ENCODE measurements at places on chromosomes 11 and 22.

- no peak for ATAC-seq
These were observed 9.5 kb upstream of the CHRM1 start for GRCh38 chr11:62930666-62931065.

DNA sequence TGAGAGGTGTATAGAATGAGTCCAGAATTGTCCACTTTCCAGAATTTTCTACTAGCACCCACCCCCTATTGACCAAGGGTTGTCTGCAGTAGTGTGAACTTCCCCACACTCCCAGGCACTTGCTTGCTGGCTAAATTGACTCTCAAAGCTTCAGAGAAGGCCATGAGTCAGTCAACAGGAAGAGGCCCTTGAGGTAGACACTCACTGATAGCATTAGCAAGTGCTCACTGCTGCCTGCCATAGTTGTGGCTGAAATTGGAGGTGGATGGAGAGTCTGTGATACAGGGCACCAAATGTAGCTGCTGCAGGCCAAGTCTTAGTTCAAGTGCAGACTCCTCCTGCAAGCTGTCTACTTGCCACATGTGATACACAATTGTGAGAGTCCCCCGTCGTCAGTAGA lies 156.8 kb downstream of the SPON1 start:
- no peak for ATAC-seq

DNA sequence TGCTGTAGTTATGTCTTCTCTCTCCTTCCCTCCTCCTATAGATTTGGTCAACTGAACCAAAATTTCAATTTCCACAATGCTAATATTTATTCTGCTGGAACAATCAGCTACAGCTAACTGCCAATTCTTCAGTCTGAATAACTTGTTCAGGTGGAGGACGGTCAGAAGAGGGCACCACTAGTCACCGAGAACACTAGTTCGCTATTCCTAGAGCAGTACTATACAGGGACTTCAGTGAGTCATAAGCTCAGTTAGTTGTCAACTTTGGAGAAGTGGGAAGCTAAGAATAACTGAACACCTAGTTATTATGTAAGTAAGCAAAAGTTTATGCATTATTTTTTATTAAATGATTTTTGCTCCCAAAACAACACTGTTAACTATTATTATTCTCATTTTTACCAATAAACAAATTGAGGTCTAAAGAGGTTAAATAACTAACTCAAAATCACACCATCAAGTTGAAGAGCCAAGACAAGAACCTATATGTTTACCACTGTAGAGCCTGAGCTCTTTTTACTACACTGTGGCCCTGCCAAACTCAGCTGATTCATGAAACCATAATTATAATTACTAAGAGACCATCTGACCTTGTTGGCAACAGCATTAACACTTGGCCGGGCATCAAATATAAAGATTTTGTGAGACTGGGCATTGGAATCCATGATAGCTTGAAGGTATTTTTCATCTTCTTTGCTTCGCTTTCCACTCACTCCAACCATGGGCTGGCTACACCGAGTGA lies 59.0 kb downstream of the CEP57 start:
- no peak for ATAC-seq

DNA sequence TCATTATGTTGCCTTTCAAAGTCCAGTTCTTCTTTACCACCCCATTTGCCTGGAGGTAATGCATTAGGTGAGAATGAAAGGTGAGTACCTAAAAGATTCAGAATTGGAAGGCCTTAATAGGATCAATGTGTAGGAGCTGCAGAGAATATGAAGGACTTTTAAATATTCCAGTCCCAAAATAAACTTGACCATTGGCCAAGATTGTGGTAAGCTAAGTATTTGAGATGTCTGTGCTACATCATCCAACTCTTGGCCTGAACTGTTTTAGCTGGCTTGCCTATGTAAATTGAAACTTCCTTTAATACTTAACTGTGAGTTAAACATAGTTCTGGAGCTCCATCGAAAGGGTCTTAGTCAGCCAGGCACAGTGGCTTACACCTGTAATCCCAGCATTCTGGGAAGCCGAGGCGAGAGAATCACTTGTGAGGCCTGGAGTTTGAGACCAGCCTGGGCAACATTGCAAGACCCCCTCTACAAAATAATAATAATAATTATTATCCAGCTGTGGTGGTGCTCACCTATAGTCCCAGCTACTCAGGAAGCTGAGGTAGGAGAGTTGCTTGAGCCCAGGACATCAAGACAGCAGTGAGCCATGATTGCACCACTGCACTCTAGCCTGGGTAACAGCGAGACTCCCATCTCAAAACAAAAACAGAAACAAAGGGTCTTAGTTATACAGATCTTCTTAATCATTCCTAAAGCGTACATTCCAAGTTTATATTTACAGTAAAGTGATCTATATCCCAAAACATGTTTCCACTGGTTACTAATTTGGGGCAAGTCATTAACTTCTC lies 29.8 kb downstream of the MTMR3 start:
- ATAC-seq: no peak

- peak; percentile 67 for ATAC-seq
These were observed 32.6 kb downstream of the PRCP start for GRCh38 chr11:82867495-82868082.

GRCh38 chr11:113831314-113831713 lies 44.1 kb downstream of the USP28 start:
- peak; percentile 88 for ATAC-seq
